Left lobe of liver (tissue), 2 donors: ENCODE measurements at places on chromosomes 5 and 9. TPM values are rescaled to one million over a fixed set of nuclear protein-coding genes. Genes with fewer than 3 reads are reported as not detected.

The FOXI1 gene
- not detected for total RNA-seq

The CAMK4 gene
- total RNA-seq: 2.7 TPM

The PDLIM7 gene
- 5.3 TPM for total RNA-seq

The ACOT12 gene
- 51.6 TPM for total RNA-seq

The CDKN2A gene
- total RNA-seq: 0.55 TPM

The NR5A1 gene
- total RNA-seq: 0.40 TPM

The ARHGEF39 gene
- 0.40 TPM for total RNA-seq

The PCDHB13 gene
- total RNA-seq: 0.65 TPM

The ADGRD2 gene
- not detected for total RNA-seq

The LCN6 gene
- total RNA-seq: not detected

The PTGES gene
- total RNA-seq: not detected

The PCDHB5 gene
- 0.33 TPM for total RNA-seq

The UGT3A2 gene
- 0.18 TPM for total RNA-seq

The C6 gene
- 487 TPM for total RNA-seq

The SPTLC1 gene
- total RNA-seq: 11.6 TPM

The AMACR gene
- total RNA-seq: 58.0 TPM

The KLHL3 gene
- 10.6 TPM for total RNA-seq

The FOXD4L3 gene
- total RNA-seq: not detected

The MUSK gene
- not detected for total RNA-seq

The ADAMTSL1 gene
- 1.9 TPM for total RNA-seq

The GPSM1 gene
- 4.8 TPM for total RNA-seq

The NUTM2G gene
- not detected for total RNA-seq
